ENCODE measurements at places on chromosomes 1 and 21.

DNA sequence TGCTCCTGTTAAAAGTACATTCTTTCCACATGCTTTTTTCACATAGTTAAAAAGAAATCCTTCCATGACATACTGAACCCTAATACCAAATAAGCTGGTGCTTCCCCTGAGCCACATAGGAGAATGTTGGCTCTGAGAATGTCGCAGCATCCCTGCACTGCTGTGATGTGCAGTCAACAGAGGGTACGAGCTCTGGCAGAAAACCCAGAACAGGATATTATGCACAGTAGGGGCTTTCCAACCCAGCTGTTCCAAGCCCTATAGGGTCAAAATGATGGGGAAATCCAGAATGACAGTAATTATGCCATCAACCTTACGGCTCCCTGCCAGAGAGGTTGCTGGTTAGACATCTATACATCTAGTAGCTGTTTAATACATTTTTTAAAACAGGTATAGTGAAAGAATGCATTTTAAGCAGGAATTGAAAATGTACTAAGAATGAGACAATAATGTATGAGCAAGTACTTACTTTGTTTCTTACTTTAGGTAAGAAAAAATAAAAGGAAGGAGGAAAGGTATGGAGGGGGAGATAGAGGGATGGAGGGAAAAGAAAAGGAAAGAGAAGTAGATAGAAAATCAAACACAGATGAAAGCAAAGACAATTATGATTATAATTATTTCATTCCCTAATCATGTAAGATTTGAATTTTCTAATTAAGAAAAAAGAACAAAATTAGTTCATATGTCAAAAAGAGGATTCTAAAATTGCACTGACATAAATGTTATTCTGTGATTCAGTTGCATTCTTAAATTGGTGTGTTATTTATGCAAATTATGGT, 126.0 kb downstream of the NR5A2 start:
- DNase-seq, result no peak

DNA sequence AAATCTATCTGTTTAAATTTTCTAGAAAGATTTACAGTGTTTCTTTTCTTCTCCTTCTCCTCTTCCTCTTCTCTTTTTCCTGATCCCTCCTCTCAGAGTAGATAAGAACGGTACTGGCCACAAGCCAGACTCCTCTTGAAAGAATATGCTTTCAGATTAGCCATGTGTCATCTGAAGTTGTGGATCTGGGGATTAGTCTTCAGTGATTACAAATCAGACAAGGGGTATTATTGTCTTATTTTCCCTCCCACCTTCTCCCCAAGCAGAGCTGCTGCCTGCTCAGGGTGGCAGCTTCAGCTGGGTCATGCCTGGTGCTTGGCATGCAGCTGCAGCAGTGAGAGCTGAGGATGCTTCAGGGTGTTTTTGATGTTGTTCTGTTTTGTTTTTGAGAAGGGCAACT, 42.7 kb downstream of the SGIP1 start:
- no peak for DNase-seq

DNA sequence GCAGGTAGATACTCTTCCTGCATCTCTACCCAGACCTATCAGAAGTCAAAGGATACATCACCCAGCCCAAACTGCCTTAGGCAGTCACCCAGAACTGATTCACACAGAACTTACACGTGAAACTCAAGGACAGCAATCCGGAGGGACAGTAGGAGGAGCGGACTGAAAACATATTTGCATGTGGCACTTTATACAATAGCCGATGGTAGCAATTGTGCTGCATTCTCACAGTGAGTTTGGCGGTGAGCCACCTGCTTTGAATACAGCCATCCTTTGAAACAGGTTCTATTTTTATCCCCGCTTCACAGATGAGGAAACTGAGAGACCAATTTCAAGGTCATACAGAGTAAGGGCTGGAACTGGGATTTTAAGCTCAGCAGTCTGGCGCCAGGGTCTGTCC, 69.5 kb downstream of the EDEM3 start:
- DNase-seq, result no peak

DNA sequence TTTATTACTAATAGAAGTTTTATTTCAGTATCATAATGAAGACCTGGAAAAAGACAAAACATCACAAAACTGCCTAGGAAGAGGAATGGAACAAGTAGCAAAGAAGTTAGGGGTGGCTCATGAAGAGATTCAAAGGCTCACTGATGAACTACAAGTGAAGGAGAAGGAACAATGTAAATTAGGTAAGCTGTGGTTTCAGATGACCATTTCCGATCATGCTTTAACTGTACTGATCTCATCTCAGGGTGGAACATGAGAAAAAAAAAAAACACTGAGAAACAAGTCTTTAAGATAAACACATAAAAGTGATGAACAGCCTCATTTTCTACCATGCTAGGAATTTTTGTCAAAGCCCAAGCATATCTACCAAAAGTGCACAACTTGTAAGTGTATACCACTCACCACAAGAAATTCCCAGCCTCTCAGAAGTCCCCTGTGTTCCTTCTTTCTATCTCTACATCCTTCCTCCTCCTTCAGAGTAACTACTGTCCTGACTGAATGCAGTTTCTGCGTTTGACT, 19.6 kb downstream of the CCDC30 start:
- DNase-seq, result no peak

DNA sequence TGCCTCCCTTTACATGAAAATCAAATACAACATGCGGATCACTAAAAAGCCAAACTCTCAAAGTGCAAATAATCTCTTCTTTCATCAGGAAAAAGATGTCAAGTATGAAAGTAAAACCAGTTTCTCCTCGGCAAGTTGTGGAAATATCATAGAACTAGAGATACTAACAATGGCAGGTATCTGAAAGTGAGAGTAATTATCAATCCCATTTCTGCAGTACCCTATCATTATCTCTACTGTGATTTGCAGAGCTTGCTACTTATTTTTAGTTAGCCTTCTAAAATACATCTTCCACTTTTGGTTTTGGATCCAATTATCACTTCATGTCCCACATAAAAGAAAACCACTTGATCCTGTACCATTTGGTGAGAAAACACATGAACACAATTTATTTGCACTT, 3.0 kb downstream of the TP53BP2 start:
- no peak for DNase-seq

GRCh38 chr1:23745515-23745914, 2.2 kb downstream of the ELOA start:
- no peak for DNase-seq
